Effector CD4-positive, alpha-beta T cell (primary cell): ENCODE measurements at places on chromosomes 1 and 21.

GRCh38 chr1:212930986-212931678 lies 19.2 kb upstream of the VASH2 start:
- no peak for DNase-seq

DNA sequence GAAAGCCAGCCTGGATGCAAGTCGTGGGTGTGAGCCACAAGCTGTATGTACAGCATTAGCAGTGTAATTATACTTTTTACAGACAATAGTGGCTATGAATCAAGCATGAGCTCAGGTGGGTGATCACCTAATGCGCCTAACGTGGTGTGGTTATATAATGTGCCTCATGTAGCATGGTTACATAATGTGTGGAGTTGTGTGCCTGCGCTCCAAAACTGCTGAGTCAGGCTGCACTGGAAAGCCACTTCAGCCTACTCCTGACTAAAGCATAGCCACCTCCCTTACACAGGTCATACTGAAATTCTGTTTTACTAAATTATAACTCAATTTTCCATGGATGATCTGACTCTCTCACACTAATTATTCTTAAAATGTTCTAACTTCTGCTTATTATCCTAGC lies 69.8 kb downstream of the KCNT2 start:
- no peak for DNase-seq

DNA sequence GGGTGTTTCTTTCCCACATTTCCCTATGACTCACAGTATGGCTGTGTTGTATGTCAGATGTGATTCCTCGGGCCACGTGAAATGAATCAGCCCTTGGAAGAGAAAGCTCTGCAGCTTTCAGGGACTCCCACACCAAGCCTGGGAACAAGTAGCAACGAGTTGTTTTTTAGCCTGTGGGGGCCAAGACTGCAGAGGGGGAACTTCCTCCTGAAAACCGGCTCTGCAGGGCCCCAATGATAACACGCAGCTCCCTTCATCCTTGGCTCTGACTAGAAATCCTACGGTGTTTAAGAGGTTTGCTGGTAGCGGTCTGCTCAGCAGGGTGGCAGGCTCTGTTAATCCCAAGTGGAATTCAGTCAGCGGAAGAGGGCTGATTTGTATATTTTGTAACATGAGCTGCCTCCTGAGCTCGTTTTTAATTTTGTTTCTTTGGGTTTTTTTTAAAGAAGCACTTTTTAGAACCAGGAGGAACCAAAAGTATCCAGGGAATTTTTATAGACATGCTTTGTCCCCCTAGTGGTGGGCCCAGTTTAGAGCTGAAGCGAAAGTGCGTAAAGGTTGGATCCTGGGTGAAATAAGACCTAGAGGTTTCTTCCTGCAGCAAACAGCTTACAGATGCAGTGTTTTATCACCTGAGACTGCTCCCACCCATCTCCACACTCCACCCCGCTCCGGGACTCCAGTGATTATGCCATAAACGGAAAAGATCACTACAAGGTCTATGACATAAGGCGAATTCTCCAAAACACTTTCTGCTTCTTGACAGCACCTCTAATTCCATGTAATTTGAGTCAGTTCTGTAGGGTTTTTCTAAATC lies 48.8 kb downstream of the LAMC2 start:
- DNase-seq = no peak

GRCh38 chr1:101307985-101308689 lies 71.3 kb downstream of the S1PR1 start:
- DNase-seq = no peak

DNA sequence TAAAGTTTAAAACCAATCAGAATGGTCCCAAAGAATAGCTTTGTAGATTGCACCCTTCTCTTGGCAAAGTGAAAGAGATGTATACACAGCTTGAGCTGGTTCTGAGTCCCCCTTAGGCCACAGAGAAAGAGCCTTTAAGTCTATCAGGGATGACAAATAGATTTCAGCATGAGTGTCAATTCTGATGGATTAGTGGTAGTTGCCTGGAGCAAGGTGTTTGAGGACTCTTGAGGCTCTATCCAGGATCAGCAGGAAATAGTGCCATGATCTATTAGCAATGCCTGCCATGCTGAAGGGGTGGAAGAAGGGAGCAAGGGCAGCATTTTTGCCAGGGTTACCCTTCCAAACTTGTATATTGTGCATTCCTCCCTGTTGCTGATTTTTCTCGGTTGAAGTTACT lies 116.6 kb downstream of the ATG4C start:
- no peak for DNase-seq

GRCh38 chr1:115136706-115137105 lies 47.4 kb upstream of the TSPAN2 start:
- DNase-seq = no peak

- no peak for DNase-seq
Observed at GRCh38 chr1:206107168-206107544, 10.0 kb downstream of the AVPR1B start.

DNA sequence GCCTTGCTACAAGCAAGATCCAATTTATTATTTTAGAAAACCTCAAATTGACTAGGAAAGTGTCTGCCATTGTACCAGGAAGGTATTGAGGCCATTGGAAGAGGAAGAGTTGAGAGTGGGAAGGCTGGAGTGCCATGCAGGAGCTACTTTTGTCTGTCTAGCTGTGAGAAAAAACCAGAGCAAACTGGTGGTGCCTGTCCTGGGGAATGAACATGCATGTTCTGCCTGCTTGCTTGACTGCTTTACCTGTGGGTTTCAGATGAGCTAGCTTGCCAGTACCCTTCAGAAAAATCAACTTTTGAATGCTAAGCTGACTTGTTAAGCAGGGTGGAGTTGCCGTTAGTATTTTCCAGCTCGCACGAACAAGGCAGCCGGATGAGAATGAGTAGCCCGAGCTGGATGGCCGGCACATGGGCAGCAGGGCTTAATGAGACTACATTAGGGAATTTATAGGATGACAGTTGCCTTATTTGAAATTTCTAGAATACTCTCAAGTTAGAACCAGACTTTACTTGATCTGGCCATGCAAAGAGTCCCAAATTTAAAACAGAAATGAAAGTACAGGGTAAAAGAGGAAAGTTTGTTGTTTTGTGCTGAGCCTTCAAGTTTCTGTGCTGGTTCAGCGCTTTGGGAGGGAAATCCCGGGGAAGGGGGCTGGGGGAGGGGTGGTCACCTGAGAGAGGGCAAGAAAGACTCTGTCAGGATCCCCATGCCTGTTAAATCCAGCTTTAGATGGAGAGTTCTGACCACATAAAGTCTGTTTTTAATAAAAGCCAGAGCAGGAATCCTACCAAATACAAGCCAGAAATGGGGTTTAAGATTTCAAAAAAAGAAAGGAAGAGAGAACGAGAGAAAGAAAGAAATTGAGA lies 29.6 kb upstream of the C1orf105 start:
- DNase-seq = no peak

DNA sequence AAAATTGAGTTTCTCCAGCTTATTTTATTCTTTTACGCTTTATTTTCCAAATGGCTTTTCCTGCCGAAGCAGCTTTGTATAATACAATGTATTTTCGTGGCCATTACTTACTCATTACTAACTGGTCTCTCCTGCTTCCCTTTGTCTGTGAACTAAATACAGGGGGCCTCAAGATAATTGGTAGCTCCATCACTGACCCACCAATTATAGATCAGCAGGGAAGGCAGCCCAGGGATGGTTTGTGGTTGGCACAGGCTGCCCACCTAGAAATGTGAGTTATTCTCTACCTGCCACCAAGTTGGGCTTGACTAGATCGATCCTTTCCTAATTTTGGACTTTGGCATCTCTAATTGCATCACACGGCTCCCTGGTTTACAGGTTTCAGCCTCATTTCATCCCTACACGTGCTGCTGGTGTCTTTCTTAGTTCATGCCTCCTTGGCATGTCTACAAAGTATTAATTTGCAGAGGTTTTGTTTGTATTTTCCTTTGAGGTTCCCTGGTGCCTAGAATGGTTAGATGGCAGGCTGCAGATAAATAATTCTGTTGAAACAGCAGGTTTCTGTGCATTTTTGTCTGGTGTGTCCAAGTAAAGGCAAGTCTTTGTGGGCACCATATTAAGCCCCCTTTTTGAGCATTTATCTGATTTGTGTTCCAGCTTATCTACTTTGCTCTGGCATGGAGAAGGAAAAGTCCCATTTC lies 35.2 kb downstream of the PEX14 start:
- DNase-seq = no peak

- no peak for DNase-seq
Observed at GRCh38 chr1:102032534-102032933, 35.8 kb upstream of the OLFM3 start.
